Vagina (tissue), 2 donors: ENCODE measurements at places on chromosomes 6 and 20. TPM values are rescaled to one million over a fixed set of nuclear protein-coding genes. Genes with fewer than 3 reads are reported as not detected.

GRCh38 chr6:167797476-167798265 is 29.0 kb upstream of the AFDN start:
- H3K27me3 ChIP-seq, result no peaks in the 10 kb centered on the region
- peaks cover 6% of the 10 kb centered on the region for H3K4me1 ChIP-seq
- no peak overlapping the region for H3K27ac ChIP-seq
- H3K36me3 ChIP-seq, result no peaks in the 10 kb centered on the region
- H3K4me3 ChIP-seq, result no peak overlapping the region
- DNase-seq, result no peak

GRCh38 chr6:140566781-140567277 is 1192.4 kb upstream of the CITED2 start:
- no peak overlapping the region for H3K27ac ChIP-seq
- no peak for DNase-seq
- peaks cover under 1% of the 10 kb centered on the region for H3K4me1 ChIP-seq
- no peak overlapping the region for H3K4me3 ChIP-seq

GRCh38 chr20:40844332-40844731 is 155.3 kb upstream of the MAFB start:
- H3K27me3 ChIP-seq, result no peaks in the 10 kb centered on the region
- H3K27ac ChIP-seq, result no peak overlapping the region
- DNase-seq, result no peak
- no peak overlapping the region for H3K4me3 ChIP-seq
- no peaks in the 10 kb centered on the region for H3K4me1 ChIP-seq

GRCh38 chr20:52160049-52160570 is 31.5 kb downstream of the ZFP64 start:
- H3K4me1 ChIP-seq, result no peaks in the 10 kb centered on the region
- H3K27me3 ChIP-seq, result no peaks in the 10 kb centered on the region
- no peak for DNase-seq
- peaks cover 49% of the 10 kb centered on the region for H3K36me3 ChIP-seq
- no peak overlapping the region for H3K4me3 ChIP-seq

DNA sequence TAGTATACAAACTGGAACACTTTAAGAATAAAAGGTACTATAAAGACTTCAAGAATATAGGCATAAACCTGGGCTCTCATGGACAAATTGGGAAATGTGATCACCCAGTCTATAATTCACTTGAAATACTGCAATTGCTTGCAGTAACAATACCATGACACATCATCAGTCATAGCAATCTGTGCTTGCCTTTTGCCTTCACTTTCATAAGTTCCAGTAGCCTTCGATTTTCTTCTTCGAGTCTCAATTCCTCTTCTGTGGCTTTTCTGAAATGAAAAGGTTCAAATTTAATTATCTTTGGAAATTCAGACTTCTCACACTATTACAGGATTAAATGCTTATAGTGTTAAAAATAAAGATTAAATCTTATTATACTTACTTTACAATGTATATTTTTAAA is 96.3 kb upstream of the ZBTB24 start:
- no peaks in the 10 kb centered on the region for H3K36me3 ChIP-seq
- no peak overlapping the region for H3K4me3 ChIP-seq
- H3K27me3 ChIP-seq, result no peaks in the 10 kb centered on the region

DNA sequence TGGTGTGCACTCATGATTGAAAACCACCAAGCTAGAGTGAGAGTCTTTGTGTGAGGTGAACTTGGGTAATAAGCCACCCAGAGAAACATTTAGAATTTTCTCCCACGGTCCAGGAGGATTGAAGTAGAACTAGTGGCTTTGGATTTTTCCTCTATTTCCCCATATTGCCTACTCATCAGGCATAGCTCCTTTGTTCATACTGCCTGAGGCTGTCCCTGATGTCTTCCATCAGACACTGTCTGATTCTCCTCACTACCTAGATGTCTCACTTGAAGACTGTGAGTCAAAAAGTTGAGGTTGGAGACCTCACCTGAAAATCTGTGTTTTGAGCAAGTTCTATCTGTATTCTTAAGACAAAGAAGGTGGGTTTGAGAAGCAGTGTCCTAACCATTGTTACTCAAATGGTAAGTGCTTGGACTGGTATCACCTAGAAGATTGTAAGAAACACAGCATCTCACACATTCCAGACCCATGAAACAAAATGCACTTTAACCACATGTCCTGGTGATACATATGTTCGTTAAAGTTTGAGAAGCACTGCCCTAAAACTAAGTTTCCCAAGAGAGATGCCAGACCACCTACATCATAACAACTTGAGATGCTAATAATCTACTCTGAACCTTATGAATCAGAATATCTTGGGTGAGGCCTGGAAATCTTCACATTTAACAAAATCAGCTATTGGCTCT is 523.4 kb upstream of the BTBD3 start:
- H3K27ac ChIP-seq, result no peak overlapping the region
- no peak for DNase-seq
- H3K4me1 ChIP-seq, result no peaks in the 10 kb centered on the region
- no peak overlapping the region for H3K4me3 ChIP-seq
- no peaks in the 10 kb centered on the region for H3K36me3 ChIP-seq
- H3K27me3 ChIP-seq, result no peaks in the 10 kb centered on the region

- no peak overlapping the region for H3K4me3 ChIP-seq
- no peak overlapping the region for H3K27ac ChIP-seq
- DNase-seq, result no peak
- no peaks in the 10 kb centered on the region for H3K4me1 ChIP-seq
- no peaks in the 10 kb centered on the region for H3K36me3 ChIP-seq
Observed at GRCh38 chr6:130046671-130047070, 28.3 kb downstream of the L3MBTL3 start.

GRCh38 chr6:166045860-166046200 is 121.8 kb downstream of the TBXT start:
- no peaks in the 10 kb centered on the region for H3K4me1 ChIP-seq
- no peaks in the 10 kb centered on the region for H3K36me3 ChIP-seq
- no peak overlapping the region for H3K4me3 ChIP-seq

DNA sequence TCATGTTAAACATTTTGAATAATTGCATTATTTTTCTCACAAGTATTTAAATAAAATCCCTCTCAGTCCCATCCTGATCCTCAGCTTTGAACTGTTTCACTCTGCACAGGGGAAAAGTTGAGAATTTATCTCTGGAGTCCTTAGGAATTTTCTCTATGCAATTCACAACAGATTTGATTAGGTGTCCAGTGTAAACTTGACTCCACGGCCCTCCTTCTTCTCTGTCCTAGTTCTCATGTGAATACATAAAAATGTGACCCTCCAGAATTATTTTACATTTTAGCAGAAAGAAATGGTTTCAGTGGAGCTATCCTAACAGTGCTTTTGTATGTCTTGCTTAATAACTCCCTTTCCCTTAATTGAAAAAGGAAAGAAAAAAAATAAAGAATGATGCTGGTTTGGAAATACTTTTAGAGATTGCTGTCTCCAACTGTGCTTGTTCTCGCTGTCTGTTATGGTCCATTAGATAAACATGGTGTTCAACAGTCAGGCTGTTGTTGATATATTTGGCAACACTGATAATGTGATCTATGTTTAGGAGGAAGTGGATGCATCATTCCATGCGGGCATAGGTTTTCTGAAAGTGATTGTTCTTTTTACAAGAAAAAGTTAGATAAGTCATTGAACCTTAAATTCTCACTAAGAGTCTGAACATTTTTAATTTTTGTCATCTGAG is 599.4 kb upstream of the CITED2 start:
- H3K27ac ChIP-seq, result no peak overlapping the region
- no peaks in the 10 kb centered on the region for H3K36me3 ChIP-seq

DNA sequence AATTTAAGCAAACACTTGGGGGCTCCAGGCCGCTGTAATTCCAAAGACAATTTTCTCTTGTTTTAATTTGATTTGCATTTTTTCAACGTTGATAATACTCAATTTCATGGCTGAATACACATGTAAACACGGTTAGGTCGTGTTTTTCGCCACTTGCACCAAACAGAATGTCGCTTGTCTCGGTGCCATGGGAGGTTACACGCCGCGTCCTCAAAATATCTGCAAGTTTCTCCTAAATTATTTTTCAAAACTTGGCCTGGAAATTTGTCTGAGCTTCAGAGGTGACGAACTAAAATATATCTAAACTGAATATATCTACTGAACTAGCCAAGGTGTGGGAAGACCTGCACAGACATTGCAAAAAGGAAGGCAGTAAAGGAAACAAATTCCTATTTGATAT is 15.0 kb downstream of the FOXA2 start:
- no peak overlapping the region for H3K27ac ChIP-seq
- H3K36me3 ChIP-seq, result no peaks in the 10 kb centered on the region
- H3K27me3 ChIP-seq, result peaks cover 9% of the 10 kb centered on the region
- no peaks in the 10 kb centered on the region for H3K4me1 ChIP-seq

DNA sequence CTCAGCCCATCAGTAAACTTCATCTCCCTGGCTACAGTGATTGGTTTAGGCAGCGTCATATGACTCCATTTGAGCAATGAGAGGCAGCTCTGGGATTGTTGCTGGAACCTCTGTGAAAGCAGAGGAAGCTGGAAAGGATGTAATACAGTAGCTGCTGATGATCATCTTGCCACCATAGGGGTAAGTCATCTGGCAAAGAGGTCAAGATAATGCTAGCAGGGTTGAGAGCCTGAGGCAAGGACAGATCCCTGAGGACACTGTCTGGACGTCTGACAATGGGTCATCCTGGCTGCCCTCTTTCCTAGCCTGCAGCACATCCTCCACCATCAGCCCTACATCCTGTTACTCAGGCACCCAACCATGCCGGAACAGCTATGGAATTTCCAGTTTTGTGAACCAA is 25.5 kb upstream of the FKBP1A start:
- H3K36me3 ChIP-seq, result no peaks in the 10 kb centered on the region
- DNase-seq, result no peak
- no peak overlapping the region for H3K4me3 ChIP-seq
- H3K27me3 ChIP-seq, result no peaks in the 10 kb centered on the region

GRCh38 chr20:9059931-9060330 is 9.0 kb upstream of the PLCB4 start:
- H3K36me3 ChIP-seq, result no peaks in the 10 kb centered on the region
- no peak for DNase-seq
- no peak overlapping the region for H3K27ac ChIP-seq
- H3K27me3 ChIP-seq, result no peaks in the 10 kb centered on the region
- H3K4me3 ChIP-seq, result no peak overlapping the region
- H3K4me1 ChIP-seq, result no peaks in the 10 kb centered on the region

- H3K27ac ChIP-seq, result peak overlapping the region; percentile 40
- H3K4me1 ChIP-seq, result peaks cover 53% of the 10 kb centered on the region
- H3K27me3 ChIP-seq, result no peaks in the 10 kb centered on the region
- H3K4me3 ChIP-seq, result peak overlapping the region; percentile 36
- no peak for DNase-seq
Observed at GRCh38 chr6:16704401-16705045, 56.7 kb downstream of the ATXN1 start.

DNA sequence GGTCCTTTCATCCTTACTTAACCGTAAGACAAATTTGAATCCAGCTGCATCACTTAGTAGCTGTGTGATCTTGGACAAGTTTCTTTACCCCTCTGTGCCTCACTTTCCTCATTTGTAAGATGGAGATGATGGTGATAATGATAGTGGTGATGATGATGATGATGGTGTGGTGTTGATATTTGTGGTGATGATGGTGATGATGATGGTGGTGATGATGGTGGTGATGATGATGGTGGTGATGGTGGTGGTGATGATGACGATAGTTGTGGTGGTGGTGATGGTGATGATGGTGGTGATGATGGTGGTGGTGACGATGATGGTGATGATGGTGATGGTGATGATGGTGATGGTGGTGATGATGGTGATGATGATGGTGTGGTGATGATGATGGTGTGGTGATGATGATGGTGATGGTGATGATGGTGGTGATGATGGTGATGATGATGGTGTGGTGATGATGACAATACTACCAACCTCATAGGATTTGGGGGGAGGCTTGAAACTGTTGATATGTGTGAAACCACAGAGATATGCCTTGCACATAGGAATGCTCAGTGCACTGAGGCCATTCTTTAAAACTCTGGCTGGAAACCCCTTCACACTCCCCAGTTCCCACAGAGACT is 233.2 kb downstream of the LY86 start:
- no peaks in the 10 kb centered on the region for H3K36me3 ChIP-seq
- DNase-seq, result no peak
- peaks cover 17% of the 10 kb centered on the region for H3K4me1 ChIP-seq
- H3K27ac ChIP-seq, result no peak overlapping the region
- no peaks in the 10 kb centered on the region for H3K27me3 ChIP-seq

GRCh38 chr20:55668631-55669030 is 336.7 kb downstream of the CBLN4 start:
- H3K4me3 ChIP-seq, result no peak overlapping the region
- no peaks in the 10 kb centered on the region for H3K36me3 ChIP-seq
- H3K4me1 ChIP-seq, result no peaks in the 10 kb centered on the region
- no peak for DNase-seq
- no peak overlapping the region for H3K27ac ChIP-seq

DNA sequence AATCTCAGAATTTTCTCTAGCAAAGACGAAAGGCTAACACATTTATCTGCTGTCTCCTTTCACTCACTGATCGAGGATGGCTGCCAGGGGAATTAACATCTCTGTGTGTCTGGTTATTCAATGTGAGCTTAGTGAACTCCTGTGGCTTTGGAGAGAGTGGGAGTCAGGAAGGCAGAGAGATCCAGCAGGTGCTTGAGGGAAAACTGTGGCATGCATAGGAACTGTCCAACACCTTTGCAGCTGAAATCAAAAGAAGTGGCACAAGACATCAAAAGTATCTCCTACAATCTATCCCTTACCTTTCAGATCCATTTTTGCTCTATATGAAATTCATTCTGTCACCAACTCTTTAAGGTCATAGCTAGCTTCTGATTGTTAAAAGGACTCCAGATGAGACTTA is 11.8 kb upstream of the FAM184A start:
- H3K36me3 ChIP-seq, result no peaks in the 10 kb centered on the region
- no peaks in the 10 kb centered on the region for H3K27me3 ChIP-seq
- no peaks in the 10 kb centered on the region for H3K4me1 ChIP-seq
- H3K27ac ChIP-seq, result no peak overlapping the region
- no peak for DNase-seq

CRIP3 gene
- not detected for total RNA-seq

MYLK2 gene
- total RNA-seq, result not detected

CLDN20 gene
- total RNA-seq, result not detected

CLPSL2 gene
- not detected for total RNA-seq

EPHA7 gene
- 2.7 TPM for total RNA-seq

PTPRT gene
- total RNA-seq, result not detected

SH3BGRL2 gene
- 38.3 TPM for total RNA-seq

FLRT3 gene
- 4.7 TPM for total RNA-seq

NOTCH4 gene
- 18.2 TPM for total RNA-seq

SLC17A9 gene
- total RNA-seq, result 2.5 TPM

PKIG gene
- total RNA-seq, result 146 TPM

VGLL2 gene
- total RNA-seq, result not detected

NKAIN2 gene
- total RNA-seq, result not detected
